ENCODE measurements at places on chromosomes 4 and X.

DNA sequence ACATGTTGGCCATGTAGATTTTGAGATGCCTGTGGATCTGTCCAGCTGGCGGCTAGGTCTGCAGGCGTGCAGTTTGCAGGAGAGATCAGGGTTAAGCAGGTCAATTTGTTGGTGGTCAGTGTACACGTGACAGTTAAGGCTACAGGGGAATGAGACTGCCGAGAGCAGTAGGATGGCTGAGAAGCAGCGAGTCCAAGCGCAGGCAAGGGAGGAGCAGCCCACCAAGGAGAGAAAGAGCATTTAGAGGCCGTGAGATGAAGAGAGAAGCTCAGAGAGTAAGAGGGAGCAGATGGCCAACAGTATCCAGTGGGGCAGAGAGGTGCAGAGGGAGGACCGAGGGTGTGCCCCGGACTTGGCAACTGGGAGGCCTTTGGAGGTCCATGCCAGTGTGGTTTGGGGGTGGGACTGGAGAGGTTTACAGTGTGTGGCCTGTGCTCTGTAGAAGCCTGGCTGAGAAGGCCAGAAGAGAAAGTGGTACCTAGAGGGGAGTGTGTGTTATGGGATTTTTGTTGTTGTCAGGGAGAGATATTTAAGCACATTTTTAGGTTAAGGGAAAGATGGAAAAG lies 18.4 kb downstream of the SNX25 start:
- no peak for DNase-seq

GRCh38 chr4:5785806-5786680 lies 75.0 kb downstream of the EVC start:
- DNase-seq: peak; percentile 43

GRCh38 chr4:5660185-5660584 lies 48.2 kb downstream of the EVC2 start:
- no peak for DNase-seq

GRCh38 chr4:143241892-143242291 lies 57.2 kb downstream of the USP38 start:
- no peak for DNase-seq

- DNase-seq: peak; percentile 65
These were observed 6.2 kb downstream of the TXK start for GRCh38 chr4:48127682-48128404.

DNA sequence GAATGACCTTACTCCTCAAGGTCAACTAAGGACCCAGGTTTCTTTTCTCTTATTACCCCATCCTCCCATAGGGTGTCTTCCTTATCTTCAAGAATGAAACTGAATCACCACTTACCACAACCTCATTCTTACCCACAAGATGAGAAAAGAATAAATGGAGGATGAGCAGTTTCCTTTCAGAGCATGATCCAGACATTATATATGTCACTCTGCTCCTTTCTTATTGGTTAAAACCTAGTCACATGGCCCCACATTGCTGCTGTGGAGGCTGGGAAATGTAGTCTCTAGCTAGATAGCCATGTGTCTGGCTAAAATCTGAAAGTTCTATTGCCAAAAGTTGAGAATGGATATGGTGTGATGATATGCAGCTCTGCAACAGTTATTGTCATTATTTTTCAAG lies 62.4 kb upstream of the RAI2 start:
- no peak for DNase-seq

DNA sequence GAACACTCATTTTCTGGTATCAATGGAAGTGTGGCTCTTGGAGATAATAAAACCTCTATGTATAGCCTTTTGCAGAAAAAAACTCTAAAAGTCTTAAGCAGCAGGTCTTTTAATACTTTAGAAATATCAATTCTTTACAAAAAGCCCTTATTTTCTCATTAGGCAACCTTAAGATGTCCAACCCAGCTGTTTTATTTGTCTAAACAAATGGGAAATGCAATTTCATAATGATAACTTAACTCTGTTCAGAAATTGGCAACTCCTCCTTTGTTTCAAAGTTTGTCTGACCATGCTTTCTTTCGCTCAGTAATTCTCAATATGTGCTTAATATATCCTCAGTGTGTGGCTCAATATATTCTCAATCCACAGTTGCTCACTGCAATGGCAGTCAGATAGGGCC lies 196.5 kb upstream of the VEGFC start:
- no peak for DNase-seq

- no peak for DNase-seq
These were observed 102.9 kb downstream of the TSPAN7 start for GRCh38 chrX:38664285-38664684.

DNA sequence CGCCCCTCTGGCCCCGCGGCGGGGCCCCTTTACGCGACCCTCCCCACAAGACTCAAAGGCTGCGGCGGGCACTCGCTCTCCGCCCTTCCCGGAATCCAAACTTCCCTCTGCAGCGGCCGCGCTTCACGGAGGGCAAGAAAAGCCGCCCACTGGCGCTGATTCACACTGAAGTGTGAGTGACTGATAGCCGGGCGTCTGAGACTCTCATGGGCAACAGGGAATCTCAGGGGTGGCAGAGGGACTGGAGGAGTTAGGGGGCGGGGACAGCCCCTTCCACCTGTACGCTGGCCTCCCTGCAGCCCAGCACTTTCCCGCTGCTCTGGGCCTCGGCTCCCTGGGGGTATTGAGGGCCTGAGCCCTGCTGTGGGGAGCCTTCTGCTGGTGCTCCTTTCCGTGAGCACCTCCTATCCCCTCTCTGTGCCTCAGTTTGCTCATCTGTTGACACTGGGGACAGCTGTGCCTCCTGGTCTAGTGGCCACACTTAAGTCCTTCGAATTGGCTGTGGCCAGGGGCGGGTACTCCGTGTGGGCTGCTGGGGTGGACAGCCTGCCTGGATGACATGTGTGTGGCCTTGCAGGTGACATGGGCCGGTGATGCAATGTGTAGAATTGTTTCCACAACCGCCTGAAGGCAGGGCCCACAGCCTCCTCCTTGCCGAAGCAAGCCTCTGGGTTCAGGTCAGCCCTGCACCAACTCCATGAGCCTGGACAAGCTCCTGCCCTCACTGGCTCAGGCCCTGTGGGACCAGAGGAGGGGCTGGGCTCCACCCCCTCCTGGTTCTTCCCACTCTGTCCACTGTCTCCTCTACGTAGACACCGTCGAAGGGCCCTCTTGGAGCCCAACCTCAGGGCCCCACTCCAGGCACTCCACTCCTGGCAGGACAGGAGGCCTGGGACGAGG lies 951 bp downstream of the SH3BP2 start:
- DNase-seq: no peak

DNA sequence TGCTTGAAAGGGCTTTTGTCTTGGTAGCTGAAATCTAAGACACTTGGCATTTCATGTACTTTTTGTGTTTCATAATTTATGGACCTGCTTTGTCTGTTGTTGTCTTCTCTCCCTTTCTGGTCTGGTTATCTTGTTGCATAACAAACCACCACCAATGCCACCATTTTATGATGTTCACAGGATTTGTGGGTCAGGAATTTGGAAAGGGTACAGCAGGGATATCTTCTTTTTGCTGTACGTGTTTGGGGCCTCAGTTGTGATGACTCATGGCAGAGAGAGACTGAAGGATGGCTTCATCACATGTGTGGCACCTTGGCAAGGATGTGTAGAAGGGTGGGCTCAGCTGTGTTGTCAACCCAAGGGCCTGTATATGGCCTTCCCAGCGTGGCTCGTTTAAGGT lies 35.2 kb downstream of the KDM6A start:
- no peak for DNase-seq

DNA sequence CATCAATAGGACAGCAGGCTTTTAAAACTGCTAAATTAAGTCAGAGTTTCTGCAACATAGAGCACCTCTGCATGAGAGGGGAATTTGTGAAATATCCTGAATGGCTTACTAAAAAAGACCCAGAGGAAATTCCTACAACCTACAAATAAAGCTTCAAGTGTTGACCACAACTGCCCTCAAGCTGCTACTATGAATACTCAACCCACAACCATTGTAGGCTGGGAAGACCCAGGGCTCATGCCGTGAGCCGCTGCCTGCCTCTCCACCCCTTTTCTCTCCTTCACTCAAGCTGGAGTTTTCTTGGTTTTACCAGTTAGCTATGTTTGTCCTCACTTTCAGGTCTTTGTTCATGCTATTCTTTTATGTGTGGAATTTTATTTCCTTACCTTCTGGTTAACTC lies 151.6 kb downstream of the EMCN start:
- no peak for DNase-seq

- no peak for DNase-seq
These were observed 37.8 kb downstream of the RNF175 start for GRCh38 chr4:153722036-153722435.

- DNase-seq: no peak
These were observed at the start of gene ANK2 for GRCh38 chr4:113049421-113050370. Gene ANK2, plus strand, starts transcription at chr4:113049653. Its CDS starts 76 bp downstream, at chr4:113049729.

- no peak for DNase-seq
These were observed at the start of gene BEND4 for GRCh38 chr4:42152507-42153504. Gene BEND4, minus strand, starts transcription at chr4:42152655. Its CDS starts 512 bp downstream, at chr4:42152143.

GRCh38 chr4:156778606-156779005 lies 193.0 kb downstream of the PDGFC start:
- no peak for DNase-seq

DNA sequence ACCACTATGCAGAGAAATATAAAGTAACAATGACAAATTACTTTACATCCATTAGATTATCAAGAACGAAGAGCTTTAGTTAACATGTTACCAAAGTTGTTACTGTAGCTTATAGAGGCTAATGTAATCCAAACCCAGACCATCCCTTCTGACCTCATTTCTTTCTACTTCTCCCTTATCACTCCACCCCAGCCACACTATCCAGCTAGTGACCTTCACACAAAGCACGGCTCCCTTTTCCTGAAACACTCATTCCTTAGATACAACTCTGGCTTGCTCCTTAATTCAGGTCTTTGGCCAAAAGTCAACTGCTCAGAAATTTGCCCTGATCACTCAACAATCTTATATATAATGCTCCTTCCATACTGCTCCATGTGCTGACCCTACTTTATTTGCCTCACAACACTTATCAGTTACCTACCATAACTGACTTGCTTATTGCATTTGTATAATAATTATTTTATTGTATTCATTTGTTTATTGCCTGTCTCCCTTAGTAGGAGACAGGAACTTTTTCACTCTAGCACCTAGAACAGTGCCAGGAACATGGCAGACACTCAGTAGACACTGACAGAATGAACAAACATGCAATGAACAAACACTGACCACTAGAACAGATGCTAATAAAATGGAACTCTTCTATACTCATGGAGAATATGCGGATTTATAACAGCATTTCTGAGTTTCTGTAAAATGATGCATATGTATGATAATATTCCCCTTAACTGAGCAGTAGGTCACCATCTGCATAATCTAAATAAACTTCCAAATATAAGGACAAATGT lies 67.6 kb downstream of the EIF4E start:
- no peak for DNase-seq

DNA sequence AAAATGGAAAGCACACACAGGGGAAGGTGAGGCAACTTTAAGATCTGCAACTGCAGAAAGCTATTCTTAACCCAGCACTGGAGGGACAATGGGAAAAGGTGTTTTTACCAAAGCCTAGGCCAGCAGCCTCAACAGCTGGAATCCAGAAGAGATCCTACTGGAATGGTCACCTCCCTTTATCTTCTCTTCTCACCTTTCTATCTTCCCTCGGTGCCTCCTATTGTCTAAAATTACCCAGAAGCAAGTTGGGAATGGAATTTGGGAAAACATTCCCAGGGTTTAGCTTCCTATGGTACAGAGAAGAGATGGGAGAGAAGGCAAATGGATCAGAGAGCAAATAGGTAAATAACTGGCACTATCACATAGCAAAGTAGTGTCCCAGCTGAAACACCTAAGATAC lies 73.1 kb downstream of the TIGD2 start:
- DNase-seq: no peak

GRCh38 chr4:2942037-2942531 lies 21.1 kb downstream of the NOP14 start:
- peak; percentile 43 for DNase-seq

GRCh38 chr4:105067431-105067830 lies 79.2 kb upstream of the TET2 start:
- DNase-seq: no peak

DNA sequence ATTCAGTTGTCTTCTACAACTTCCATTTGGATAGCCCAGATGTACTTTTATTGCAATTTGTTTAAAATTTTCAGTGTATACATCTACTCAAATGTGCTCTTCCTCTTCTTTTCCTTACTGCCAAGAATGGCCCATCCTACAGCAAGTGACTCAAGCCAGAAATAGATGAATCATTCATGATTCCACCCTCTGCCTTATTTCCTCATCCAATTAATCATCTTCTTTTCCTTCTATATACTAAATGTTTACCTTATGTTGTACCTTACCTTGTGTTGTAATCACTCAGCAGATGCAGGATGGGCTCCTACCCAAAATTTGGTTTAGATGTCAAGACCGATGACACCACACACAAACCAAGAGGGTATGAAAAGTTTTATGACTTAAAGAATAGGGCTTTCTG lies 437.8 kb downstream of the GRXCR1 start:
- DNase-seq: no peak

DNA sequence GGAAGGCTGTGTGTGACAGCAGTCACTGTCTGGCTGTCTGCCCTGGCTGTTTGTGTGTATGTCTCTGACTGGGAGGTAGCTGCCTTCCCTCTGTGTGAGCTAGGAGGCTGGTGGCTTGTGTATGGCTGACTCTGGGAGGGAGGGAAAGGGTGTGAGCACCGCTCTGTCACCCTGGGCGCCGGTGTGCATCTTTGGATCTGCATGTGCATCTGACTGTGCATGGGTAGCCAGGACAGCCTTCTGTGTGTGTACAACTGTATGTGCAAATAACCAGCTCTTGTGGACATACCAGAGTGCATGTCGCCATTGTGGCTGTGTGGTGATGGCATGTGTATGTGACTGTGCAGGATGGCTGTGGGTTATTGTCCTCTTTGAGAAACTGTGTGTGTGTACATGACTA lies 7.4 kb upstream of the ERAS start:
- no peak for DNase-seq

- DNase-seq: no peak
These were observed 1.2 kb downstream of the ARHGAP6 start for GRCh38 chrX:11664211-11665167.

All from right atrium auricular region (tissue), 2 donors.